ENCODE measurements at places on chromosomes 5 and 9.

DNA sequence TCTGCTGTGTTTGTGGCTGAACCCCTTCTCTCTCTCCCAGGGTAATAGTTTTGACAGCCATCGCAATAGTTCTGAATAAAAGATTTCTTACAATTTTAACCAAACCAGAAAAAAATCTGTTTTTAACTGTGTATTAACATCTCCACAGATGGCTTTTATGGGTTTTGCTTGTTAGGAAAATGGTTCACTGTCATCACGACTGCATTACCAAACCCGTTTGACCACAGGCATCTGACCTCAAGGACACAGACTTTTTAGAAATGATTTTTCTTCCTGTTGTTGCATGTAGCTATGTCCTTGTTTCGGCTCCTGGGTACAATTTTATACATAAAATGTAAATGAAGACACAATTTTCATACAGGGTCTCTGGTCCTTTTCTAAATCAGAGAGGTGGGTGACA lies 316.1 kb downstream of the IRX1 start:
- DNase-seq = no peak

- DNase-seq = no peak
Observed at GRCh38 chr9:18996211-18996610, 36.8 kb downstream of the SAXO1 start.

DNA sequence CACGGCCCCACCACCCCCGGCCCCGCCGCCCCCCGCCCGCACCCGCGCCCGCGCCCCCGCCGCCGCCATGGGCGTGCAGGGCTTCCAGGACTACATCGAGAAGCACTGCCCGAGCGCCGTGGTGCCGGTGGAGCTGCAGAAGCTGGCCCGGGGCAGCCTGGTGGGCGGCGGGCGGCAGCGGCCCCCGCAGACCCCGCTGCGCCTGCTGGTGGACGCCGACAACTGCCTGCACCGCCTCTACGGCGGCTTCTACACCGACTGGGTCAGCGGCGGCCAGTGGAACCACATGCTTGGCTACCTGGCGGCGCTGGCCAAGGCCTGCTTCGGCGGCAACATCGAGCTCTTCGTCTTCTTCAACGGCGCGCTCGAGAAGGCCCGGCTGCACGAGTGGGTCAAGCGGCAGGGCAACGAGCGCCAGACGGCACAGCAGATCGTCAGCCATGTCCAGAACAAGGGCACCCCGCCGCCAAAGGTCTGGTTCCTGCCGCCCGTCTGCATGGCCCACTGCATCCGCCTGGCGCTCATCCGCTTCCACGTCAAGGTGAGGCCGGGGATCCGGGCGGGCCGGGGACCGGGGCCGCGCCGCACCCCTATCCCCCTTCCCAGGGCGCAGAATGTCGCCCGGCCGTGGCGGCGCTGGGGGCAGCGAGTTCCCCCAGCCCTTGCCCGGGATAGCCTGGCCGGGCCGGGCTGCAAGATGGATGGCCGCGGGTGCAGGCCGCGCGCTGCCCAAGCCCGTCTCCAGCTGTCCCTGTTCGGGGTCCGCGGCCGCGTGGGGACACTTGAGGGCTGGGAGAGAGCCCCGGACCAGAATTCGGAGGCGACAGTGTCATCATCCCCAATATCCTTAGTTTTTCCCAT lies 594 bp downstream of the FAM120A start:
- DNase-seq = peak; percentile 32

- no peak for DNase-seq
Observed at GRCh38 chr5:58844395-58844794, 261.5 kb downstream of the RAB3C start.

DNA sequence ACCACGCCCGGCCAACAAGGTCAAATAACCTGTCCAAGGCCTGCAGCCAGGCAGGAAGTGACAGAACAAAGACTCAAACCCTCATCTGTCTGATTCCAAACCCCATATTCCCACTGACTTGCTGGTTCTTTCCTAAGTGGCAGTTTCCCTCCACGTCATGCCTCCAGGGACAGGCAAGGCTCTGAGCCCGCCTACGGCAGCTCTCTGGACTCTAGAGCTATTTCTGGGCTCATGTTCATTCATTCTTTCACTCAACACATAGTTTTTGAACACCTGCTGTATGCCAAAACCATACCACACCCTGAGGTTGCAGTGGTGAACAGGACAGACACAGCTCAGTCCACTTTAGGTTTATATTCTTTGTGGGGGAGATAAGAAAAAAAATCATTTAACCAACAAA lies 5.2 kb upstream of the FBP1 start:
- DNase-seq = no peak

DNA sequence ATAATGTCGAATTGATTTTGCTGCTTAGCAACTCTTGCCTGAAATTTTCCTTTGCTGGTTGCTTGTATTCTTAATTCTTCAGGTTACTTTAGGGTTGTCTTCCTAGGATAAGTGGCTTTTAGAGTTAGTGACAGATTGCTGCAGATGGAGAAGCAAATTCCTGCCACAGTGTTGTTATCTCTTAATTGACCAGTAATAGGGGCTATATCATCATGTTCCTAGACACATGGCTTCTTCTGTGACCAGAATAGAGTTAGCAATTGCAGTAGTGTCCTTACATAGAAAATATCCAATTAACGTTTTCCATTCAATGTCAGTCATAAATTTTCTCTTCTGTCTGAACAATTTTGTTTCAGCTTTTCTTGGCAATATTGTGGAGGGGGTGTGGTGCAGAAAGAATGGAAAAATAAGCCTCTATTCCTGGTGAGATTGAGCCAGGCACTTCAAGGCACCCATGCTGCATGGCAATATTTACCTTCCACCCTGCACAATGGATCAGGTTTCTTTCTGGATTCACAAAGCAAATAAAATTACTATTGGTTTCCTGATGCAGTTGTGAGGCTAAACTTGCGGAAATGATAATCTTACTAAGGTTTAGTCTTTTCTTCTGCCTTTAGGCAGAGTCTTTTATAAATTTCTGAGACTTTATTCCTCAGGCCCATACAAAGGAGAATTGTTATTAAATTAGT lies 1481.5 kb downstream of the EFNA5 start:
- DNase-seq = no peak

GRCh38 chr5:173891308-173892116 lies 3.4 kb downstream of the CPEB4 start:
- no peak for DNase-seq

DNA sequence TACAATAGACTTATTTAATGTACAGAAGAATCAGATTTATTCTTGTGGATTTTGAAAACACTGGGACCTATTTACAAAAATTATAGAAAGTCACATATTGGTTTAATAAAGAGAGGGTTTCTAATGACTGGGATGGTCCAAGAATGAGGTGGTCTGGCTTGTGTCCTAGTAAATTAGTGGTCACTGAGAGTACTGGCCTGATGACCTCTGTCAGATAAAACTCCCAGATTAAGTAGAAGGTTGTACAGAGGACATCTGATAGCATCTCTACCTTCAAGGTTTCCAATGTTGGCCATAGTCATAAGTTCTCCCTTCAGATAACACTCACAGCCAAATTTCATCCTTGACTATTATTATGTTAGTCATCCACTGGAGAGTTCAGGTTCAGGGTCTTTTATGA lies 692.9 kb downstream of the MTRR start:
- no peak for DNase-seq

DNA sequence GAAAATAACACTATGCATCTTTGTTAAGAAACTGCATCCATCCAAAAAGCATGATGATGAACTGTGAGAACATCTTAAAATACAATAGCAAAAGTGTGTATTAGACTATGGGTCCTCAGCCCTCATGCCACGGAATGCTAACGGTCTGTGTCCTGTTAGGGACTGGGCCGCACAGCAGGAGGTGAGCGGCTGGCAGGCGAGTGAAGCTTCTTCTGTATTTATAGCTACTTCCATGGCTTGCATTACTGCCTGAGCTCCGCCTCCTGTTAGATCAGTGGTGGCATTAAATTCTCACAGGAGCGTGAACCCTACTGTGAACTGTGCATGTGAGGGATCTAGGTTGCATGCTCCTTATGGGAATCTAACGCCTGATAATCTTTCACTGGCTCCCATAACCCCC lies 129.8 kb downstream of the NXNL2 start:
- no peak for DNase-seq

- DNase-seq = no peak
Observed at GRCh38 chr5:56055859-56056258, 61.1 kb upstream of the IL6ST start.

GRCh38 chr5:77776554-77777206 lies 541 bp upstream of the TBCA start:
- DNase-seq = no peak

GRCh38 chr5:60248901-60249300 lies 355.4 kb upstream of the PDE4D start:
- no peak for DNase-seq

DNA sequence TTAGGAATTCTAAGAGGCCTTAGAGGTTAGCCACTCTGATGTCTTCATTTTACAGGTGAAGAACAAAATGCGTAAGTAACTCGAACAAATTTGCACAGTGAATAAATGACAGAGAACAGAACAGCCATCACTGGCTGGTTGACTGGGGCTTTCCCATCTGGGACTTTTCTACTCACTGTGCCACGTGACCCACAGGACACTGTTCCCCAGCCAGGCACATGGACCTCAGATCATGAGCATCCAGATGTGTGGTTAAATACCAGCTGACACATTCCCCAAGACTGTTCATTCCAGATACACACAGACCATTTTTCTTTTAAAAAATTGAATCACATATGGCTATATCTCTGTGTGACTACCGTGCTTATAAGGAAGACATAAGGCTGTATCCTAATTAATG lies 25.8 kb upstream of the MED10 start:
- DNase-seq = no peak

- no peak for DNase-seq
Observed at GRCh38 chr5:113321276-113321675, 113.5 kb downstream of the TSSK1B start.

DNA sequence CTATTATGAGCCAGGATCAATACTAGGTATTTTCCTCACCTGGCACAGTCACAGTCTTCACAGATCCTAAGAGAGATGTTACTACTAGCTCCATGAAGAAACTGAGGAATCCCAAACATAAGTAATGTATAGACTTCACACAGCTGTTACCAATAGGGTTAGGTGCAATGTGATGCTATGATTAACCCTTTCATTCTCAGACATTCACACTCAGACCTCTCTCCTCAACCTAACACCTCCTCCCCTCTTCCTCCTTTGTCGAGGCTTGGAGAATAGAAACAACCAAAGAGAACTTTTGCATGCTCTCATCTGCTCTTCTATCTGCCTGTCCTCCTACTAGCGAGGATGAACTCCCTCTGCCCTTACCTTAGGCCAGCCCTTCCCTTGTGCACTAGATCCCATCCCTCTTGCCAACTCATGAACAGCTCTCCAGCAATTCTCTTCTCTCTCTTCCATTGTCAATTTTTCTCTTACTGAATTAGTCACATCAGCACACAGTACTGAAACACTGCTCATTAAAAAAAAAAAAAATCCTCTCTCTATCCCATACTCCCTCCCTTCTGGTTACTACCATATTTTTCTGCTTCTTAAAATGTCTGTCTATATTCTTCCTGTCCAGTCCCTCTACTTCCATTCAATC lies 47.7 kb downstream of the MAPKAP1 start:
- DNase-seq = no peak

DNA sequence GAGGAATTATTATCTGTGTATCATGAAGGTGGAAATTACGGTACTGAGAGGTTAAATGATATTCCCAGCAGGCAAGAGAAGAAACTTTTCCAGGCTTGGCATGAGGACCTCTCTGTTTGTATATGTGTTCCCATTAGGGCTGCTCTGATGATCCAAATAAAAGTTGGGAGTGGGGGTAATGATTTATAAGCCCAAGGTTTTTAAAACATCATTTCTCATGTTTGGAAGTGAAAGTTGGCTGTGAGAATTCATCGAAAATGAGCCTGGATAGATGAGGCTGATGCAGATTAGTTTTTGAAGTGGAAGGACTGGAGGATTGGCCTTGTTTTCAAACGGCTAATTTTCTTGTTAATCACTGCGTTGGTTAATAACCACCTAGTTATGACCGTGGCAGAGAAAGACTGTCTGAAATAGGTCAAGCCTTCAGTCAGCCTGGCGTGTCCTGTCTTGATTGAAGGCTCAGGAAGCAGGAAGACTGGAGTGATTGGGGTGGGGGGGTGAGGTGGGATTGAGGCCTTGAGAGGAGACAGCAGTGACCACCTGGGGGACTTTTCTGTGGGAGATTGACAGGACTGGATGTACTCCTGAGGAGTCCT lies 391.0 kb upstream of the WWC1 start:
- DNase-seq = no peak

- DNase-seq = no peak
Observed at GRCh38 chr5:116237917-116238500, 153.2 kb downstream of the COMMD10 start.

DNA sequence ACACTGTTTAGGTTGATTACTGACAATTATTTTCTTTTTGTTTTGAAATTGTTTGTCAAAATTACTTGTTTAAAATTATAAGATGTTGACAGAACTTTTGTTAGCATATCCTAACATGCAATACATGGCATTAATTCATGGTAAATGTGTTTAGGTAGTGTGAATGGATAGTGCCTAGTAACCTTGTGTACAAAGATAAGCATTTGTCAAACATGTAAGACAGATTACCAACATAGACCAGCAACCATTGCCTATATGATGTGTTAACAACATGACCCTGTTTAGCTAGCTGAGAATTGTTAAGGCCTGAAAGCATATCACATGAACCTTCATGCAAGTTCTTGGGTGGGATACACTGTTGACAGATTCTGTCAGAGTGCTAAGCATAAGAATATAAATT lies 13.4 kb downstream of the MAN2A1 start:
- DNase-seq = no peak

DNA sequence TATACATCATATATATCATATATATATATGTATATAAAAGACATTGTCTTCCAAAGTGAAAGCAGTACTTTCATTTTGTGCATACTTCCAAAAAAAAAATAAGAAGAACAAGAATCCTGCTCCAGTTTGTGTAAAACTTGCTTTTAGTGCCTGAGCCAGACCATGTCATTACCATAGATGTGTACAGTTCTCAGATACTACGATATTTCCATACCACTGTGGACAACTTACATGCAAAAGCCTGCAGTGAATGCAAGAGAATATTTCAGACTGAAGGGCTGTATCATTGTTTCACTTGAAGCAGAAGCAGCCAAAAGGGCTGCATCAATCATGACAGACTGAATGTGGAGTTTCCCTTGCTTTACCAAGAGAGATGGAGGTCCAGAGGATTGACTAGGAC lies 72.6 kb upstream of the CYLC2 start:
- DNase-seq = no peak

DNA sequence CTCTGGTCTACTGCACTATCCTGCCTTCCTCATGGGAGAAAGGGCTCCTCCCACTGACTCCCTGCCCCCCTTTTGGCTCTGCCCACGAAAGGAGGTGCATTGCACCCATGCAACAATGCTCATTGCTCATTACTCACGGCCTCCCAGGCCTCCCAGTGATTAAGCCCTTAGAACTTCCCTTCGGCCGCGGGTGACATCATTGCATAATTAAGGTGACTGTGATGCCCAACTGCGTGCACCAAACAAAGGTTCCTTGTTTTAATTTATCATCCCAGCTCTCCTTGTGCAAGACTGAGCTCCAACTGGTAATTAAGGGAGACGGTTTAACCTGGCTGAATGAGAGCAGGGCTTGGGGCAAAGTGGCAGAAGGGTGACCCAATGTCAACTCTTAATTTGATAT lies 180.4 kb downstream of the GAS1 start:
- DNase-seq = no peak

All from T-helper 9 cell (primary cell).